ENCODE measurements at places on chromosomes 11 and 22.

DNA sequence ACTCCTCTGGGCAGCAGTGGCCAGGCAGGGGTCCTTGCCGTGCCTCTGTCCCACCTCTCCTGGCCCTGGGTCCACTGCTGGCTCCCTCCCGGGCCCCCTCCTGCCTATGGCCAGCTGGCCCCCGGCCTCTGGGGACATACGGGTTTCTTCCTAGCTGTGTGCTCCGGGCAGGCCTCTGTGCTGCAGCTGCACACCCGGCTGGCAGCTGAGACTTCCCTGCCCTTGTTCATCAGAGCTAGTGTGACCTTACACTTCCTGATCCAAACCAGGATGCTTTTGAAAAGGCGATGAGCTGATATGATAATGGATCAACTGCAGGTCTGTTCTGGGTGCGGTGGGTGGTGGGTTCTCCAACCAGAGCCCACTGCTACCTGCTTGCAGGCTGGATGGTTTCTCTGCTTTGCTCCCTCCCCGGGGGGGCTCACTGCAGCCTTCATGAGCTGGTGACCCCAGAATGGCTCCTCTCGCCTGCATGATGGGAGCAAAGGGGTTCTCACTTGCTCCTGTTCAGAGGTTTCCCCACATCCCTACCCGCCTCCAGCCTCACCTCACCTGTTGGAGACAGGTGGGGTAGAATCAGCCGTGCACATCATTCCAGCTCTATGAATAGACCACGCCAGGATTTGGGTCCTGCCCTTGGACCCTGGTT lies 13.3 kb downstream of the B3GAT1 start:
- DNase-seq = no peak

- DNase-seq = no peak
These were observed 117.3 kb downstream of the MPPED2 start for GRCh38 chr11:30468881-30469280.

- DNase-seq = no peak
These were observed 30.2 kb downstream of the GTF2H1 start for GRCh38 chr11:18352581-18352980.

- no peak for DNase-seq
These were observed 274.1 kb downstream of the MIAT start for GRCh38 chr22:26931471-26931870.

- no peak for DNase-seq
These were observed 73.6 kb upstream of the NARS2 start for GRCh38 chr11:78647986-78648875.

- no peak for DNase-seq
These were observed 14.5 kb downstream of the KCNC1 start for GRCh38 chr11:17748761-17749721.

DNA sequence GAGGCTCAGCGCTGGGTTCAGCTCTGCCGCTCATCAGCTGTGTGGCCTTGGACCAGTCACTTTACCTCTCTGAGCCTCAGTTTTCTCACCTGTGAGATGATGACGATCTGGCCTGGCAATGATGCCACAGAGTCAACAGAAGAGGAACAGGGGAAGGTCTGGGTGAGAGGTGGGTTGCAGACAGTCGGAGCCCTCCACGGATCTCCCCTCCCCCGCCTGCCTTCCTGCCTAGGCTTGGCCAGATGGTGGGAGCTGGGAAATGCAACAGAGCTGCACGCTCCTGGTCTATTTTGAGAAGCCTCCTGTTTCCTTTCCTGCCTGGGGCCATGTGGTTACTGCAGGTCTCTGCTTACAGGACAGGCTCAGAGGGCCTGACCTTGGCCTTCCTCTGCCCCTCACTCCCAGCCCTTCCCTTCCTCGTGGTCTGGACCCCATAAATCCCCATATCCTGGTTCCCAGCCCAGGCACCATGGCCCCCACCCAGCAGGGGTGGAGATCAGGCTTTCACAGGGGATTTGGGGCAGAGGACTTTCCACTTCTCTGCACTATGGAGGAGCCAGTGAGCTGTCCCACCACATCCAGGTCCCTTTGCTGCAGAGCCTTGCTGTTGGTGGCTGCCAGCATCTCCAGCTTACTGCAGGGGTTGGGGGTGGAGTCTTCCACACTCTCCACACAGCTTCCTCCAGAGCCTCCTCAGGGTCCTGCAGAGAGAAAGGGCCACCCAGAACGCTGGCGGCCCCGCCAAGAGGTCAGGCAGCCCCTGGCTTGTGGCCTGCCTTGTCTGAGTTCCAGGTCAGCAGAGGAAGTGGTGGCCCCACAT lies 46.9 kb downstream of the C11orf96 start:
- no peak for DNase-seq

- no peak for DNase-seq
These were observed 3.3 kb upstream of the RCN1 start for GRCh38 chr11:32087597-32087996.
